ENCODE measurements at places on chromosomes 16 and 17.

DNA sequence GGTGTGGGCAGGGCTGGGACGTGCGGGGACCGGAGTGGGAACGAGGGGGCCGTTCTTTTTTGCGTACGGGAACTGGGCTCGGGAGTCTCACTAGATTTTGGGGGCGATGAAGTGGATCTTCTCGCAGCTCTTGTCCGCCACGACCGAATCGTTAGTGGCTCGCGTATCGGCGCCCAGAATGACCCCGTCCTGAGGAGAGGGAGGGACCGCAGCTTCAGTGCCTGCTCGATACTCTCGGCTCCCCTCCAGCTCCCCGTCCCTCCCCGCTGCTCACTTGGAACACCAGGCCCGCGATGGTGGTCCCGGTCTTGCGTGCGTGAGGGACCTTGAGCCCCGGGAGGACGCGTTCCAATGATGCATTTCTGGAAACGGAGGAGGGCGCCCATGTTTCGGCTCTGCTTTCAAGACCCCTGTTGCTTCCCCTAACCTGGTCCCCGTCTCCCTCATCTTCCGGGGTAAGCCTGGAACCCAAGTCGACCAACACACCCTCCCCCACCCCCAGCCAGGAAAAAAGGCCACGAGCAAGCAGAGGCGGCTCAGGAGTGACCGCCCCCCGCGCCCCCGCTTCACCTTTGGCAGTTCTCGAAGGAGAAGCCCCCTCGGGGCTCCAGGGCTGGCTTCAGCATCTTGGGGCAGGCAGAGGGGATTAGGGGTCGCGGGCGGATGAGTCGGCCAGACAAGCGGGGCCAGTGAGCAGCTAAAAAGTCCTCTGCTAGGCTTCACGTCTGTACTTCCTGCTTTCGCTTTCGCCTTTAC, at the start of gene PSMB10:
PSMB10 (minus strand) TSS at position 727 of the 756 bp plus-strand sequence; CDS start at position 626, 101 bp downstream.
- no peak for DNase-seq

- DNase-seq, result no peak
These were observed 19.5 kb downstream of the TOM1L2 start for GRCh38 chr17:17952691-17953090.

DNA sequence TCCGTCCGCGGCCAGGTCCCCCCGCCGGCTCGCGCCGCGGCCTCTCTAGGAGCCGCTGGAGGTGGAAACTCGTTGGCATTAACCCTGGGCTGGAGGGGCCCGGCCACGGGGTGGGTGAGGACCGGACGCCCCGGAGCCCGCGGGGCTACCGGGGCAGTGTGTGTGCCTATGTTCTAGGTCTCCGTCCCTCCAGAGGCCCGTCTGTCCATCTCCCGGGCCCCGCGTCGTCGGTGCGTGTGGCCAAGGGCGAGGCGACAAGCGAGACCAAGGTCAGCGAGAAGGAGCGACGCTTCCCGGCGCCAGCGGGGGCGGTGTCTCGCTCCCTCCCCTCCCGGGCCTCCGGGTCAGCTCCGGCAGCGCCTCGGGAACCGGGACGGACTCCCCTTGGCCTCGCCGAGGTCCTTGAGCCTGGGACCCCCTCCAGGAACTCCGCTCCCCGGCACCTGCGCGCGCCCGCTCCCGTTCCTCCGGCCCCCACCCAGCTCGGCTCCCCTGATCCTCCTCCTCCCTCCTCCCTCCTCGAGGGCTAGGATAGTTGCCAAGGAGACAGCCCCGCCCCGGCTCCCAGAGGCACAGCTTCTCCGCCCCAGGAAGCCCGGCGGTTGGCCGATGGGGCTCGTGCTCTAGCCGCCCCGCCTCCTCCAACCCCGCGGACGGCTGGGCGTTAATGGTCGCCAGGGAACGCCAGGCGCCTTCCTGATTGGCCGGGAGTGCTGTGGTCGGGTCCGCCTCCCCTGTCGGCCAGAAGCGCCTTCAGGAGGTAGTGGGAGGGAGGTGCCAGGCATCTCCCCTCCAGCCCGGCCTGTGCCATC, 663 bp upstream of the ZNF768 start:
- peak; percentile 86 for DNase-seq

- no peak for DNase-seq
These were observed 3.4 kb downstream of the CYBA start for GRCh38 chr16:88647178-88648070.

DNA sequence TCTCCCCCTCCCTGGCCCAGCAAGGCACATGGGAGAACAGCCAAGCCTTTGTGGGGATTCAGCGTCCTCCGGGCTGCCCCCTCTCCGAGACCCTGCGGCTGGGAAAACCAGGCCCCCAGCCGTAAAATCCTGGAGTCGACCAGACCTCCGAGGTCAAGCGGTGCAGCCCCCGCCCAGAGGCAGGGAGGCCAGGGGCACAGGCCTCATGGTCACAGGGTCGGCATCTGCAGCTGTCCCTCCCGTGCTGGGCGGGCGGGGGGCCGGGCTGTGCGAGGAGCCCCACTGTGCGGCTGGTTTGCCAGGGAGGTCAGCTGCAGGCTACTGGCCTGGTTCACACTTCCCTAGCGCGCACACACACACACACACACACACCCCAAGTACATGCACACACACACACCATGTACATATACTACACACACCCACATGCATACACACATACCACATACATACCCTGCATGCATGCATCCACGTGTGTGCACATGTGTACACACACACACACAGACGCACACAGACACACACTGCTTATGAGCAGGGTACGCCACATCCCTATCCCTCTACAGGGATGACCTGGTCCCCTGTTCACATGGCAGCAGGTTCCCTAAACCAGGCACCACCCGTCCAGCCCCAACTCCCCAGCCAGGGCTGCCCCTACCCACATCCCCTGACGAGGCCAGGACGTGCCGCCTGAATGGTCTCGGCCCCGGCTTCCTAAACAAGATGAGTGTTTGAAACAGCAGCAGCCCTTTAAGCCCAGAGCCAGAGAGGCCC, 108.9 kb upstream of the CIBAR2 start:
- no peak for DNase-seq

- no peak for DNase-seq
These were observed 161.5 kb downstream of the FTO start for GRCh38 chr16:53865494-53865863.

- no peak for DNase-seq
These were observed 57.3 kb upstream of the HNF1B start for GRCh38 chr17:37802061-37802595.

- DNase-seq, result no peak
These were observed 34.6 kb upstream of the SLC5A11 start for GRCh38 chr16:24810951-24811843.

GRCh38 chr17:9414471-9414870, 161.1 kb downstream of the STX8 start:
- no peak for DNase-seq

GRCh38 chr16:1089822-1090619, 6.0 kb downstream of the C1QTNF8 start:
- no peak for DNase-seq

- DNase-seq, result no peak
These were observed 38.8 kb downstream of the SHISA6 start for GRCh38 chr17:11279776-11280344.
